ENCODE measurements at places on chromosomes 12 and 14.

DNA sequence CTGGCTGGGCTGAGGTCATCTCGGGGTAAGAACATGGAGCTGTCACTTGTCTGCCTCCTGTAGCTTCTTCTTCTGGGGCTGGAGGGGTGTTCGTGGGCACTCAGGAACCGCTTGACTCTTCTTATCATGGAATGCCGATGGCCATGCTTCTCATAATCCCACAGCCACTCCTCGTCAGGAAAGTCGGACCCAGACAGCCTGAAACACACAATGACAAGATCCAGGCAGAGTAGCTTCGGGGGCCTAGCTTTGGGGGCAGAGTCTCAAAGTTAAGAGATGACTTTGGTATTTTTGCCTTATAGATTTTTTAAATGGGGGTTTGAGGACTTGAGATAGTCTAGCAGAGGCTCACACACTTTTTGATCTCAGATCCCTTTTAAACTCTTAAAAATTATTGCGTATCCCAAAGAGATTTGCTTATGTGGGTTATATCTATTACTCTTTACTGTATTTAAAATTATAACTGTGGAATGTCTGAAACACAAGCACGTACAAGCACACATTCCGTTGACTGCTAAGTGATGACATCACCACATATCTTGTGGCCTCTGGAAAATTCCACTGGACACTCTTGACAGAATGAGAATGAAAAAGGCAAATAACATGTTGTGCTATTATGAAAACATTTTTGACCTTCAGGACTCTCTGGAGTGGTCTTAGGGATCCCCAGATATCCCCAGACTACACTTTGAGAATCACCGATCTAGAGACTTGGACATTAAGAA is 43.3 kb downstream of the BEST3 start:
- DNase-seq, result no peak

GRCh38 chr12:99920353-99920960 is 64.3 kb downstream of the ANKS1B start:
- no peak for DNase-seq

GRCh38 chr14:59229653-59230406 is 41.4 kb downstream of the DAAM1 start:
- DNase-seq, result no peak

DNA sequence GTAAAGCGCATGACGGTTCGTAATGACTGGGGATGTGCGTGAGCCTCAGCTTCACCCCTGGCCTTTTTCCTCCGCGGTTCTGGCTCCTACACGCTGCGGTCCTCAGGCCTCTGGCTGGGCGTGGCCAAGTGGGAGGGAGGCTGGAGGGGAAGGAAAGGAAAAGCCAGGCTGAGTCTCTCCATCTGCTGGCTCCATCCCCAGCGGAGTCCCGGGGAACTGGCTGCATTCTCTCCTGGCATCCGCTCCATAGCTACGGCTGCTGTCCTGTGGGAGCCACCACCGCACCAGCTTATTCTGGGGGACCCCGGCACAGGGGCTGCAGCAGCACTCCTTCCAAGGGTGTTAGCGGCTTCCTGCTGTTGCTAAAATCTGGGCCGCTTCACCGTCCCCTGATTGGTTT is 68.2 kb upstream of the SLC24A4 start:
- no peak for DNase-seq

DNA sequence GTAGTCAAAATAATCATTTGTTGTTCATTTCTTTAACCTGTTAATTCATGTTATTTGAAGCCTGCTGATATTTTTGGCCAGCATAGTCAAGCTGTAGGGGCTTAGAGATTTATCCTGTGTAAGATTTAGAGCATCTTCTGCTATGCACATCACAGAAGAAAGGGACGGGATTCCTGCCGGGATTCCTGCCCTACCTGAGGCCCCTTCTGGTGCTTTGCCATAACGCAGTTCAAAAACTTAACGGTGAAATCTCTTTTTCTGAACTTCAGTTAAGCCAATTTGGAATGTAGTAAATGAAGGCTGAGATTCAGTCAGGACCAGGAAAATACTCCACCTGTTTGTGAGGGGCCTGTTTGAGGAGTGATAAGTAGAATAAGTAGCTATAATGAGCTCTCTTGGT is 50.7 kb upstream of the TMEM260 start:
- DNase-seq, result no peak

GRCh38 chr12:31471051-31471450 is 119.9 kb downstream of the DENND5B start:
- DNase-seq, result no peak

GRCh38 chr12:104909761-104910160 is 48.3 kb downstream of the SLC41A2 start:
- DNase-seq, result no peak

DNA sequence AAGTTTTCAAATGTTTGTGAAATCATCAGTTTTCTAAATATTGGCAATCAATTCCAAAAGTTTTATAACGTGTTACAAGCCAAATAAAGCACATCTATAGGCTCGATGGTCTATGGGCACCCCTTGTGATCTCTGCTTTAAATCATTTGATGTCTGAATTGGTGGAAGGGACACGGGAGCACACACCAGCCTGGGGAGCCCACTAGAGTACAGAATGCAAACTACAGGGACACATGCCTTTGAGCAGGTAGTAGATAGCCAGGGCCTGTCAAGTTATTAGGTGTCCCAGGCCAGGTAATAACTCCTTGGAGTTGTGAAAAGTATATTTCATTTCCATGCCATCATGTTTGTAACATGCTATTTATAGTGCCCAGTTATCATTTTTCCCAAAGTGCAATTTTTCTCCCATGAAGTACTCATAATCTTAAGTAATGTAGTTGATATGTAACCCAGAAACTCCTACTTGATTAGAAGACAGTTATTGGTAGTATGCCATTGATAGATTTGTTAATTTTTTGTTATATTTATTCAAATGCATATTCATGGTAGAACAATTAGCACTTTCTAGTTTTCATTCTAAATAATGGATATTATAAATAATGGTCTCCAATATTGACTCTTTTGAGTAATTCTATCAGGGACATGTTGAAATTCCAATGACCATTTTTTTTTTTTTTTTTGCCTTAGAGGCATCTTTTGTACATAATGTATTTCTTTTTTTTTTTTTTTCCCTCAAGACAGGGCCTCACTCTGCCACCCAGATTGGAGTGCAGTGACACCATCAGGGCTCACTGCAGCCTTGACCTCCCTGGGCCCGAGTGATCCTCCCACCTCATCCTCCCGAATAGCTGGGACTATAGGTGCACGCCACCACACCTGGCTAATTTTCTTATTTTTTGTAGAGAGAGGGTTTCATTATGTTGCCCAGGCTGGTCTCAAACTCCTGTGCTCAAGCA is 96.9 kb upstream of the FGD4 start:
- no peak for DNase-seq

DNA sequence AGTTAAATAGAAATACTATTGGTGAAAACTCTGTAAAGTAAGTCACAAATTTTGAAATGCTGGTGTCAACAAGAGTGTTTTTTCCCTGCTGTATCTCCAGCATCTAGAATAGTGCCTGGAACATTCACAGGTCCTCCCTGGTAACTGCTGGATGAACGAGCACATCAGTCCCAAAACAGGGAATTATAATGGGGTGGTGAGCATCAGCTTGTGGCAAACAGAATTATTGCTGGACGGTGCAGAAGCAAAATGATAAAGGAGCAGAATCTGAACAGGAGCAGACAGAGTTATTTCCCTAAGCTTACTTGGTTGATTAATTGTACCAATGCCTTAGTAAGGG is 129.9 kb downstream of the GRIP1 start:
- no peak for DNase-seq

DNA sequence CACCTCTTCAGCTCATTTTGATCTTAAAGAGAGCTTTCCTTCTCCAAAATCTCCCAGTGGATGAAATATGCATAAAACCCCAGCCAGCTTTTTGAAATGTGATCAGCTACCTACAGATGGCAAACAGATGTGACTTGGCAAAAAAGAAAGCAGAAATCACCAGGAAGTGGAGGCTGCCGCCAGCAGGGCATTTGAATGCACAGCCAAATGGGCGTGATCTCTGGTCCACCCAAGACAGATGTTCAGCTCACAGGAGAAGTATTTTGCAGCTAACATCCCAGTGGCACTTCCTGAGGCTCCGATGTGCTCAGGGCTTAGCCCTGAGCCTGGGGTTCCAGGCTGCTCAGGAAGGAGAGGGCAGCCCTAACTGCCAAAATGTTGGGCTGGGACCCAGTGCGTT is 78.3 kb downstream of the LGMN start:
- no peak for DNase-seq

- DNase-seq, result no peak
Observed at GRCh38 chr12:54497883-54498282, 331 bp downstream of the NCKAP1L start.

- no peak for DNase-seq
Observed at GRCh38 chr12:22283508-22283907, 51.0 kb downstream of the ST8SIA1 start.

- no peak for DNase-seq
Observed at GRCh38 chr14:87030197-87030596, 962.8 kb downstream of the GALC start.

DNA sequence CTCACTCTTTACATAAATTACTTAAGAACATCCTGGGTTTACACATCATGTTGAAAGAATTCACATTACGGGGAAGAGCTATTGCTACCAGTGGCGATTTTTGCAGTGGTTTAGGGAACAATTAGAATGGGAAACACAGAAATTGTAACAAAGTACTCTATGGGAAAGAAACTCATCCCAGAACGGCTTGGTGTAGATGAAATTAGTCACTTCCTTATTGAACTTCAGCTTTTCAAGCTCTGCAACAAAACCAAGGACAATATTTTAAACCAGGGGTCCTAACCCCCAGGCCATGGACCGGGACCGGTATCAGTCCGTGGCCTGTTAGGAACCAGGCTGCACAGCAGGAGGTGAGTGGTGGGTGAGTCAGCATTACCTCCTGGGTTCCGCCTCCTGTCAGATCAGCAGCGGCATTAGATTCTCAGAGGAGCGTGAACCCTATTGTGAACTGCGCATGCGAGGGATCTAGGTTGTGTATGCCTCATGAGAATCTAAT is 32.3 kb upstream of the FICD start:
- DNase-seq, result no peak

DNA sequence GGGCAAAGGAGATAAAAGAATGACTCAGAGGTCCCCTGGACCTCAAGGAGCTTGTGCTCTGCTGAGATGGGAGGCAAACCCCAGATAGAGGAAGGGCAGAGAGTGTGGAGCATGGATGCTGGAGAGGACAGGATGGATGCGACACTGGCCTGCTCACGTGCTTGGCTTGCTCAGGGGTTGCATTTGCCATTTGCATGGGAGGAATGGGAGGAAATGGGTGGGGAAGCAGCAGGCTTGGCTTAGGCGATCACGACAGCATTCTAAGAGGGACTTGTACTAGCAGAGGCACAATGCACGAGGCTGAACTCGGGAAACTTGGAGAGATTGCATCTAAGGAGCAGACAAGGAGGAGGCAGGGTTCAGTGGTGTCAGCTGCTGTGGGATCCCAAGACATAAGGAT is 19.8 kb downstream of the CD9 start:
- DNase-seq, result no peak

DNA sequence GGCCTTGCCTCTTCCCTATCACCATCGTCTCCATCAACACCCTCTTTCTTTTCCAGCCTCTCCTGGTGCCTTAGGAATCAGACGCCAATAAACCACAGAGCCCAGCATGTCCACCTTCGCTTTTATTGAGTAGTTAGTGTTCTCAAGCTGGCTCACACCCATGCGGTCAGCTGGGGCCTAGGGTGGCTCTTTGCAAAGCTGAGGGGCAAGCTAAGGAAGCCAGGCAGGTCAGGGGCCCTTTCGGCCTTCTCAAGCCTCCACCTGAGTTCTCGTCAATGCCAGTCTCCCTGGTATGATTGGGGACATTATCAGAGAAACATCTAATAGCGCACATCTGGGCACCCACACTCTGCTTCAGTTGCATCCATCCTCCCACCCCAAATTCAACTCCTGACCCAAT is 737 bp upstream of the TEX52 start:
- DNase-seq, result no peak

DNA sequence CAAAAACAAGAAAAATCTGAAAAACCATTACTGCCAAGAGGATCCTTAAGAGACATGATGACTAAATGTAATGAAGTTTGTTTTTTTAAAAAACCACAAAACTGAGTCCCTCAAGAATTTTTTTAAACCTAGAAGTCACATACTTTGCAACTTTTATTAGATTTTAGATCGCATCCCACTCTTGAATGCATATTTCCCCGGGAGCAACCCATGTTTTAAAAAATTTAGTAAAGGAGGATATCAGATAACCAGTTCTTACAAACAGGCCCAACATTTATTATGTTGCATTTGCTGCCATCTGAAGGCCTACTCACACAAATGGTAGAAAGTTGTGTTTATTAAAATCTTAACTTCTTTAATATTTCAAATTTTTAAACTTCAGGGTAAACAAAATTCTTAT is 44.3 kb upstream of the CCT2 start:
- no peak for DNase-seq

GRCh38 chr14:72743626-72744025 is 150.3 kb downstream of the DPF3 start:
- no peak for DNase-seq

DNA sequence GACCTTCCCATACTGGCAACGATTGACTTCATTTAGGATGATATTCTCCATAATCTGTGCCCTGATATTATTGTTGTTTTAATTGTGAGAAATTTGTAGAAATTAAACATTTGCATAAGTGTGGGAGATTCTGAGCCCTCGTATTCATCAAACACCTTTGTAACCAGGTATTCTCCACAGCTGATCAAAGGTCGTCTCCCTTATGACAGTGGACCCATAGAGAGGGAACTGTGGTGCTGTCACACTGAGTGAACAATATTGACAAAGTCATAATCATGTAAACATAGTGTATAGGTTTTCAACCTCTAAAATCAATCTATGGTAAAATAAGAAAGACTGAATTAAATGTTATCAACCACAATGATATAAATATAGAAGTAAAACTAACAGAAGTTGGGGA is 14.9 kb upstream of the PLEKHG3 start:
- DNase-seq, result no peak

GRCh38 chr12:10012630-10013330 is 2.4 kb downstream of the CLEC12B start:
- no peak for DNase-seq

- DNase-seq, result no peak
Observed at GRCh38 chr14:73323896-73324399, 86.6 kb downstream of the PAPLN start.
